ENCODE measurements at places on chromosomes 5 and 9.

GRCh38 chr5:39948867-39949468, 524.2 kb upstream of the DAB2 start:
- peak; percentile 52 for DNase-seq

- peak; percentile 83 for DNase-seq
Measured at GRCh38 chr5:132272311-132273210, 15.1 kb downstream of the PDLIM4 start.

- DNase-seq, result no peak
Measured at GRCh38 chr5:32541241-32541640, 44.1 kb upstream of the SUB1 start.

- no peak for DNase-seq
Measured at GRCh38 chr9:97704851-97705250, 7.7 kb upstream of the XPA start.

DNA sequence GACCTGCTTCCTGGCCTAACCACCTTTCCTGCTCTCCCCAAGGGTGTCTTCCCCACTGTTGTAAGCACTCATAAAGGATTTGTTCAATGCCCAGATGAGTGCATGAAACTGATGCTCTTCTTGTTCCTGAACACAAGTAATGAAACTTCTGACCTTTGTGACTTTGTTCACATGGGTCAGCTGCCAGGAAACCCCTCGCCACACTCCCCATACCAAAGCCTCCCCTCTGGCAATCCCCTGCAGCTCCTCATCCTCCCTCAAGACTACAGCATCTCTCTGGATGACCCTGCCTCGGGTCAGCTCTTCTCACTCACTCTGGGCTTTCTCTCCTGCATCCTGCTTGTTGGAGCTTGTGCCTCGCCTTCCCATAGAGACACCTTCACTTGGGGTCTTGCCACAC, 72.2 kb upstream of the SPTLC1 start:
- no peak for DNase-seq

GRCh38 chr9:18504707-18505106, 30.8 kb downstream of the ADAMTSL1 start:
- no peak for DNase-seq

GRCh38 chr9:128213746-128214497, 10.7 kb downstream of the DNM1 start:
- DNase-seq, result no peak

GRCh38 chr5:168193493-168194250, 97.8 kb upstream of the WWC1 start:
- DNase-seq, result no peak

DNA sequence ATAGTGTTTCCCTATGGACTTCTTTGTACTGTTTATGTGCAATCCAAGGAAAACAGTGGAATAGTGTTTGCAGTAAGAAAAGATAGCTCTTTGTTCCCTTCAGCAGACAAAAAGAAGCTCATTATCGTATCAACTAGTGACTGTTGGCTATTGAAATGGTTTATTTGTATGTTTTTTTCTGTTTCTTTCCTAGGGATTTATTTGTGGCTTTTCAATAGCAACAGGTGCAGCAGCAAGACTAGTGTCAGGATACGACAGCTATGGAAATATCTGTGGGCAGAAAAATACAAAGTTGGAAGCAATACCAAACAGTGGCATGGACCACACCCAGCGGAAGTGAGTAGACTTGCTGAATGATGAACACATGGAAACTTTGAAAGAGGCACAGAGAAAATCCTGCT, 65.1 kb downstream of the SLC44A1 start:
- no peak for DNase-seq

GRCh38 chr5:153881687-153882086, 157.0 kb downstream of the FAM114A2 start:
- no peak for DNase-seq

- peak; percentile 16 for DNase-seq
Measured at GRCh38 chr5:129904667-129905472, 605 bp downstream of the CHSY3 start.

GRCh38 chr5:82164977-82165713, 113.0 kb downstream of the RPS23 start:
- DNase-seq, result no peak

GRCh38 chr9:38144421-38144820, 75.4 kb upstream of the SHB start:
- DNase-seq, result no peak

GRCh38 chr9:74413876-74414275, 83.3 kb upstream of the RORB start:
- no peak for DNase-seq

- DNase-seq, result no peak
Measured at GRCh38 chr5:77947041-77947428, 170.9 kb upstream of the TBCA start.

GRCh38 chr9:14309403-14309802, 4.5 kb downstream of the NFIB start:
- no peak for DNase-seq

DNA sequence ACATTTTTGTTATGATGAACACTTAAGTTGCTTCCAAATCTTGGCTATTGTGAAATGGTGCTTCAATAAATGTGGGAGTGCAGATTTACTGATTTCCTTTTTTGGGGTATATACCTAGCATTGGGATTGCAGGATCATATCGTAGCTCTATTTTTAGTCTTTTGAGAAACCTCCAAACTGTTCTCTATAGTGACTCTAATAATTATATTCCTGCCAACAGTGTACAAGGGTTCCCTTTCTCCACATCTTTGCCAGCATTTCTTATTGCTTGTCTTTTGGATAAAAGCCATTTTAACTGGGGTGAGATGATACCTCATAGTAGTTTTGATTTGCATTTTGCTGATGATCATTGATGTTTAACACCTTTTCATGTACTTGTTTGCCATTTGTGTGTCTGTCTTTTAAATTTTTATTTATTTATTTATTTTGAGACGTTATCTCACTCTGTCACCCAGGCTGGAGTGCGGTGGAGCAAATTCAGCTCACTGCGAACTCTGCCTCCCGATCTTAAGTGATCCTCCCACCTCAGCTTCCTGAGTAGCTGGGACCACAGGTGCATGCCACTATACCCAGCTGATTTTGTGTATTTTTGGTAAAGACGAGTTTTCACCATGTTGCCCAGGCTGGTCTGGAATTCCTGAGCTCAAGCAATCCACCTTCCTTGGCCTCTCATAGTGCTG, 59.0 kb downstream of the UNC13B start:
- DNase-seq, result no peak

- DNase-seq, result peak; percentile 40
Measured at GRCh38 chr5:136037001-136037705, 8.4 kb downstream of the TGFBI start.

- DNase-seq, result no peak
Measured at GRCh38 chr5:69415584-69415958, 655 bp downstream of the MARVELD2 start.

- no peak for DNase-seq
Measured at GRCh38 chr5:64110222-64110621, 55.4 kb upstream of the RNF180 start.

DNA sequence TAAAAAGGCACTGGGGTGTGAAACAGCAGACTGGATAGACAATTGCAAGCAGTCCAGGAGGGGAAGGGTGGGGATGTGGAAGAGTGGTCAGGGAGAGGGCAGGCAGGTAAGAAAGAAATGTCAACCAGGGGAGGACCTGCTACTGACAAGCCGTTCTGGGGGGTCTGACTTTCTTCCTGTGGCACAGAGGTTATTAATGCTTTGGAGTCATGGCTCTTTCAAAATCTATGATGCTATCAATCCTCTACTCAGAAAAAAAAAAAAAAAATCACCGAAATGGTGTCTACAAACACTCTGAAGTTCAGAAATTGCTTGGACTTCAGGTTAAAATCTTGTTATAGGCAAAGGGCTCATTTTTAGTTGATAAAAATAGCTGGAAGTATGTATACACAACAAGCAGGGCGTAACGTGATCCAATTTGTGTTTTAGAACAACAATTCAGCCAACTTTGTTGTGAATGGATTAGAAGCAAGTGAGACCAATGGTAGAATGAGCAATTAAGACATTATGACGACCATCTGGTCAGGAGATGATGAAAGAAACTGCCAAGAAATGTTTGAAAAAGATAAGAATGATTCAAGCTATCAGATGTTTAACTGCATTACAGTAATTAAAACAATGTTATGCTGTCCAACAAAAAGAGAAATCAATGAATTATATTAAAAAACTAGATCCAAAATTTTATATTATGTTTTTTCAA, 255.2 kb downstream of the DEPDC1B start:
- DNase-seq, result no peak

- no peak for DNase-seq
Measured at GRCh38 chr9:93057042-93057702, 1.3 kb upstream of the SUSD3 start.

GRCh38 chr5:100175346-100175745, 359.8 kb upstream of the FAM174A start:
- DNase-seq, result no peak

DNA sequence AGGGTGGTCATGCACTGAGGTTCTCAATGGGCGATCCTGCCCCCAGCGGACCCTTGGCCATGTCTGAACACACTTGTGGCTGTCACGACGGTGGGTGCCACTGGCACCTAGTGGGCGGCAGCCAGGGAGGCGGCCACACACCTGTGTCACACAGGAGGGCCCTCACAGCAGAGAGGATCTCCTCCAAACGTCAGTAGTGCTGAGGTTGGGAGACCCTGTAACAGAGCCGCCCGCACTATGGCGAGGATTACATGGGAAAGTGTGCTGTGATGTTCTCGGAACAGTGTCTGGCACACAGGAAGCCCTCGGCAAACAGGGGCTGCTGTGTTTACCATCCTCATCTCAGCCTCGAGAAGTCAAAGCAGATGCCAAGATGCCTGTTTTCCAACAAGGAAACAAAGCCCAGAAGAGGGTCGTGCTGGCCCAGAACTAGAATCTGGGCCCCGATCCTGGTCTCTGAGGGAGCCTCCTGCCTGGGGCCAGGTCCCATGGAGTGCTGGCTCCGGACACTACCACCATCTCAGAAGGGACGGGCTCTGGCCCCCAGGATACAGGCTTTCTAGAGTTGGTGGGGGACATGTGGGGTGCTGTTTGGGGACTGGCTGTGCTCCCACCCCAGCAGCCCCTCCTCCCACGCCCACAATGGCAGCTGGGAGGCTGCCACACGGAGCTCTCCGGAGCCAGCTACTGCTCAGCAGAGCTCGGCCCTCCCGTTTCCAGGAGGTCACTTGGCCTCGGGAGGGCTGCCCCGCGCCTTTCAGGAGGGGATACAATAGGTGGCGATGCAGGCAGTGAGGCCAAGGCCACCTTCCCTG, 48.2 kb downstream of the DBH start:
- no peak for DNase-seq

DNA sequence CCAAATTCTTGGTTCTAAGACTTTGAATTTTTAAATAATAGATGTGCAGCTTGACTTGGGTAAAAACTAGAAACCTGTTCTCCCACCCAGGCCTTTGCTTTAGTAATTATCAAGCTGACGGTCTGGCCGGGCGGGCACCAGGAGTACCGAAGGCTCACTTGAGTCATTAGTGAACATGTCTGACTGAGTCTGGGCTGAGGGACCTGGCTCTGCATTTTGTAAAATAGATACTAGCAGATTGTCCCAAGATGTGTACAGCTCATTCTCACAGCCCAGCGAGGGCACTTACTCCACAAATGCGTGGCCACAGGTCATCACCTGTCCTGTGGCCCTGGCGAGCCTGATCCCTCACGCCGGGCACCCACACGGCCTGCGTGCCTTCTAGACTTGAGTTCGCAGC, 216.2 kb downstream of the FANCC start:
- DNase-seq, result no peak

- no peak for DNase-seq
Measured at GRCh38 chr5:58921159-58921558, 338.3 kb downstream of the RAB3C start.

DNA sequence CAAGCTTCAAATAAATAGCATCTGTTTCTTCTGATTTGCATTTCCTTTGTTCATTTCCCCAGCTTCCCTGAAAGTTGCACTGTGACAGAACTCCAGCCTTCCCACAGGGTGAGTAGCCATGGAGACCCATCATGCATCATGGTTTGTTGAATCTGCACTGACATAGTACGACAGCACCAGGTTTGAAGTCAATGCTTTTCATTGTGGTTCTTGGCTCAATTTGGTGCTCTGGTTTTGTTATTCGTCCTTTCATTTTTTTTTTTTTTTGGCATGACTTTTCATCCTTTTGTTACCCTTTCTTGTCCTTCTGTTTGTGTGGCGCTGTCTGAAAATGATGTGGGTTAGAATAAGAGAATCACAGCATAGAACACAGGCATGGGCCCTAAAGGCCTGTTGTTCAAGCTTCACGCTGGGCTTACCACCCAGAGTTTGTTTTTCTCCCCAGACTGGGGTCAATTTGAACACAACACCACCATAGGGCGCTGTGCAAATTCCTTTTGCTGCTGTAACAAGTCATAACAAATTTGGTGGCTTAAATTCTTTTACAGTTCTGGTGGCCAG, 206.2 kb upstream of the CDH10 start:
- DNase-seq, result no peak

- no peak for DNase-seq
Measured at GRCh38 chr5:133686566-133686965, 74.2 kb upstream of the FSTL4 start.

GRCh38 chr9:77847059-77847499, 184.5 kb downstream of the GNAQ start:
- DNase-seq, result no peak

GRCh38 chr5:88955403-88955802, 72.4 kb upstream of the MEF2C start:
- DNase-seq, result no peak

DNA sequence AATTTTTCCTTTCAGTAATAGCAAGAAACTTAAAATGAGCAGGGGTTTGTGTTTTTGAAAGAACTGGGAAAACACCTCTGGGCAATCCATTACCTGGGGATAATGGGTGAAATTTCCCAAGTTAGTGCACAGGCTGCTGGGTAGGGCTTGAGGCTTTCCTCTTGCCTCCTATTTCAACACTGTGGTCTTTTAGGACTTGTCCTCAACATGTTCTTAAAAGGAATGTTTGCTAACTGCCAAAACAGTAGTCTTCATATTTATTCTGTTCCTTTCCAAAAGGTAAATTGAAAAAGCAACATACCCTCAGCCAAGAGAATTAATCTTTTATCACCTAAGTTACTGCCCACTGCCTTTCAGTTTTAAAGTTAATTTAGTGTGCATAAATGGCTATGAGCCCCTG, 158.3 kb upstream of the CCDC152 start:
- DNase-seq, result no peak

GRCh38 chr5:2009986-2010914, 127.5 kb upstream of the IRX4 start:
- no peak for DNase-seq

- no peak for DNase-seq
Measured at GRCh38 chr5:90495146-90495545, 20.5 kb downstream of the POLR3G start.

DNA sequence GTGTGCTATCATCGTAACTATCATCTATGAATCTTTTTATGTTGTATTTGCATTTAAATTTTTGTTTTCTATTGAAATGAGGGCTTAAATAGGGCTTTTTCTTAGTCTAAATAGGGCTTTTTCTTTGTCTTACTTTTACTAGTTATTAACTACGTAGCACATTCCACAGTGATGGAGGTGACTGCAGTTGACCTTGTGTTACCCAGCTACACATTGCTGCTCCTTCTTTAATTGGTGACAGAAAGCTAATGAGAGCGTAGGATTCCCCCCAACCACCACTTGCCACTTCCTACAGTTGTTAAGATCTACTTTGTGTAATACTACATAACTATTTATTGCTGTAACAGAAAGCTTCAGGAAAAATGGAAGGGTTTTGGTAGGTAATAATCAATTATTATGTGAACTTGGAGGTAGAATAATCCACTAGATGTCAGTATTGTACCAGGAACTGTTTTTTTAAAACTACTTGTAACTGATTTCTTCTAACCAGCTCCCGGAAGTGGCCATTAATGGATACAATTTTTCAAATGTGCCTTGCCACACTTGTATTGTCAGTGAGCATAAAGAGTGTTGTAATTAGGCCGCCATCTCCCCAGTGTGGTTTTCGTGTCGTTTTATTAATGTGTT, 18.0 kb downstream of the MTRR start:
- DNase-seq, result no peak
